ENCODE measurements at places on chromosomes 11 and 22.

- DNase-seq, result no peak
Measured at GRCh38 chr11:94131718-94132115, 3.1 kb downstream of the PANX1 start.

DNA sequence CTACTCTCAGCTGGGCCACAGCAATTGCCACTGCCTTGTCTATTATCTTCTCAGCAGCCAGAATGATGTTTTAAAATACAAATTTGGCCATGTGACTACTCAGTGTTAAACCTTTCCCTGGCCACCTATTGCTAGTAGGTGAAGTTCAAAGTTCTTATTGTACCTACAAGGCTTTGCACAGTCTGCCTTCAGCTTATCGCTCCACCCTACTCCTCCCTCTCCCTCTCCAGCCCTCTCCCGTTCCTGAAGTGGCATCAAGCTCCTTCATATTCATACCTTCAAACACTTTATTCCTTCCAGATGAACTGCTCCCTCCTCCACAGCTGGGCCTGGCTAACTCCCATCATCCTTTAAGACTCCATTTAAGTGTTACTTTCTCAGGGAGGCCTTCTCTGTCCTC lies 37.3 kb downstream of the OR10A6 start:
- no peak for DNase-seq

- DNase-seq, result no peak
Measured at GRCh38 chr22:50326956-50327710, at the start of gene DENND6B. DENND6B (minus strand) TSS chr22:50327012; CDS start chr22:50326988, 24 bp downstream.

DNA sequence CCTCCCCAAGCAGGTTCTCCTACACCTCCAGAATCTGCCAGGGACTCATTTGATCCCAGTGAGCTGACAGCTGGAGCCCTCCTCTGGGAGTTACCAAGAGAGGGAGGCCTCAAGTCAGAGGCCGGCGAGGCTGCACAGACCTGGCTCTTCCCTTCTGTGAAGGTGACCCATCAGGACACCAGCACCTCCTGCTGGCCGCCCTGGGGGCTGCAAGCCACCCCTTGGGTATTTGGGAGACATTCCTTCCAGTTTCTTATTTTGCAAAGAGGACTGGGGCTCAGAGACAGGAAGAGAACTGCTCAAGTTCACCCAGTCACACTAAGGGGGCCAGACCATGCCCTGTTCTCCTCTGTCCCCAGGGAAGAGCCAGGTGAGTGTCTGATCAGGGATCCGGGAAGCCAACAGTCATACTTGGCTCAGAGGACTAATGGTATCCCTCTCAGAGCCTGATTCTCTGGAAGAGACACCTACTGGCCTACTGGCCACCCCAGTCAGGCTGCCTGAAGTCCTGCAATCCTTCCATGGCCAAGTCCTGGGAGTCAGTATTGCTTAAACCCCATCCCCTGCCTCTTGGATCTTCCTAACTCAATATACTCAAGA lies 40.5 kb upstream of the RIC3 start:
- no peak for DNase-seq

DNA sequence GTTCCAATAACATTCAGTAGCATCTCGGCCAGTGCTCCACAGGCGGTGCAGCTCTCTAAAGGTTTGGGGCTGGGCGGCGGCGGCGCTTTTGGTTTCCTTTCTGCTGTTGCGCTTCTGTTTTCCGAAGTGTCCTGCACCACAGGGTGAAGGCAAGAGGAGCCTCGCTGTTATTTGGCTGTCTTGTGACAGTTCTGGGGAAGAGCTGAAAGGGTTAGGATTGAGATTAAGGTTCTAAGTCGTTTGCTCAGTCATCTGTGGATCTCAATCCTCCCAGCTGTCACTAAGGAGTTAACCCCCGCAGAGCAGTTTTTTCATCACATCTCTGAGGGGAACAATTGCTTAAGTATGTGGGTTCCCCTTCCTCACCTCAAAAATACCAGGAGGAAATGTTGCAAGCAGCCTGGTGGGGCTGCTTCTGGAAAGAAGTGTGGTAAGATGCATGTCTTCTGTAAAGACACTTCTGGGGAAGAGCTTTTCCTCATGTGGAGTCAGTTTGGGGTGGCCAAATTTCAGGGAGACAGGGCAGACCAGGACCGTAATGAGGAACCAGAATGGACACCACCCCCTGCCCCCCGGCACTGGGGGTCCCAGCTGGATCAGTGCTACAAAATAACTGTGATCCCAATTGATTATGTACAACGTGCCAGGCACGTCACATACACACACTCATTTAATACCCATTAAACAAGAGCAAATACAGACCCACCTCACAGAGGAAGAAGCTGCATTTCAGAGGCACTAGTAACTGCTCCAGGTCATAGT lies 14.2 kb downstream of the TMEM121B start:
- DNase-seq, result no peak

DNA sequence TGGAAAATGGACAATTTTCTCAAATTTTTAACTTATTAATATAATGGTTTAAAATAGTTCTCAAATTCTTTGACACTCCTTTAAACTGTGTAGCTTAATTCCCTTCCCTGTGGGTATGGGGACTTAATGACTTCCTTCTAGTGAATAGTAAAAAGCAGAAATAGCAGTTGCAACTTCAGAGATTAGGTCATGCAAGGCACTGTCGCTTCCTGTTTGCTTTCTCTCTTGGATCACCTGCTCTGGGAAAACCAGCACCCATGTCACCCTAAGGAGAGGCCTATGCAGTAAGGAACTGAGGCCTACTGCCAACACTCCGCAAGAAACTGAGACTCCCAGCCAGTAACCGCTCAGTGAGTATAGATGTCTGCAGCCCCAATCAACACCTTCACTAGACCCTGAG lies 5.5 kb upstream of the PANX3 start:
- DNase-seq, result no peak

DNA sequence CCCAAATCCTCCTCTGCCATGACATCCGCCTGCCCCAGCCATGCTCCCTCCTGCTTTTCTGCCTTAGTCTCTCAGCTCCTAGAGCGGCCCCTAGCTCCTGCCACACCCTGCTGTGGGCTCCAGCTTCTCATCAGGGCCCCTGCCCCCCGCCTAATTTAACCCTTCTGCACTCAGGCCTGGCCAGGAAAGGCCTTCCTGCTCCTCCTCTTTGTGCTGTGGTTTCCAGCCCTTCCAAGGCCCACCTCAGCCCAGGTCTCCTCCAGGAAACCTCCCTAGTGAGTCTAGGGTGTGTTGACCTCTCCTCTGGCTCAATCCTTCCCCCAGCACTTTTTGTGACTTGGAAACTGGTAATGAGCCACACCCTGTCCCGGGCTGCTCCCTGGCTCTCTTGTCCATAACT lies 11.3 kb downstream of the PTPN5 start:
- DNase-seq, result no peak

DNA sequence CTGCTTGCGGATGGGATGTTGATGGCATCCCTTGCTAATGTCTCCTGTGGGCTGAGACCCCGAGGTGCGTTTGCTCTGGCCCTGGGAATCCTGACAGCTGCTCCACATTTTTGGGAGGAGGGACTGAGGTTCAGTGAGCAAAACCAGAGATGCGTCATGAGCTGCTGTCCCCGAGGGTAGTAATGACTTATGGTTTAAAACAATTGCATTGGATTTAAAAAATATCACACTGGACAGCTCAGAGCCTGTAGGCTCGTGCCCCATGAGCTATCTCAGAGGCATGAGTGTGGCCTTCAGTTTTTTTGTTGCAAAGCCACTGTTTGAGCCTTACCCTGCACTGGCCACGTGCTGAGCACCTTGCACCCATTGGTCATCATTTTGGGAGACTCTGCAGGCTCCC lies 20.9 kb upstream of the PARVG start:
- DNase-seq, result no peak

DNA sequence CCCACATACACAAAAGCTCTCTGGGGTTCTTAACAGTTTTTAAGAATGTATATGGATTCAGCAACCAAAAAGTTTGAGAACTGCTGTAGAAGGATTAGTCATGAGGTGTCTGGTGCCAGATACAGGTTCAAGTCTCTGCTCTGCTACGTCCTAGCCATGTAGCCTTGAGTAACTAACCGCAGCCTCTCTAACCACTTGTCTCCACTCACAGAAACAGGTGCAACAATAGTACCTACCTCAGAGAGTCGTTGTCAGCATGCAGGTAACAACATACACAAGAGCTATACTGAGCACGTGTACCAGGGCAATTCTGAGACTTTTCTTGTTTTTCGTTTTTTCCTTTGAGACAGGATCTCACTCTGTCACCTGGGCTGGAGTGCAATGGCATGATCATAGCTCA lies 26.9 kb downstream of the CBX7 start:
- no peak for DNase-seq

- DNase-seq, result no peak
Measured at GRCh38 chr11:119885067-119885466, 156.1 kb upstream of the NECTIN1 start.

GRCh38 chr22:50034126-50035081 lies 21.8 kb upstream of the IL17REL start:
- no peak for DNase-seq

GRCh38 chr11:57458410-57459163 lies 1.7 kb upstream of the RTN4RL2 start:
- DNase-seq, result no peak

DNA sequence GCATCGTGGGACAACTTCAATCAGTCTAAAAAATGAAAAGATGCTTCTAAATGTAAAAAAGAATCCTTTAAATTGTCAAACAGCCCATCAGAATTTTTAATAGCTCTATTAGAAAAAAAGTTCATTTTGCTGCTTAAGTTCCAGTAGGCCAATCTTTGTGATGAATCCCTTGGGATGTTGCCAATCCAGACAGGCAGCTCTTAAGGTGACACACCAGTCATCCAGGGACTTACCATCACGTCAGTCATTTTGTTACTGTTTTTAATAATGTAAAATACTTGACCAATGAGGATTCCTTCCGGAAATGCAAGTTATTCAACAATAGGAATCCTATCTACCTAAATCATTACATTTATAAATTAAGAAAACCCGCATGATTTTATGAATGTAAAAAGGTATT lies 47.8 kb upstream of the TMEM45B start:
- no peak for DNase-seq

DNA sequence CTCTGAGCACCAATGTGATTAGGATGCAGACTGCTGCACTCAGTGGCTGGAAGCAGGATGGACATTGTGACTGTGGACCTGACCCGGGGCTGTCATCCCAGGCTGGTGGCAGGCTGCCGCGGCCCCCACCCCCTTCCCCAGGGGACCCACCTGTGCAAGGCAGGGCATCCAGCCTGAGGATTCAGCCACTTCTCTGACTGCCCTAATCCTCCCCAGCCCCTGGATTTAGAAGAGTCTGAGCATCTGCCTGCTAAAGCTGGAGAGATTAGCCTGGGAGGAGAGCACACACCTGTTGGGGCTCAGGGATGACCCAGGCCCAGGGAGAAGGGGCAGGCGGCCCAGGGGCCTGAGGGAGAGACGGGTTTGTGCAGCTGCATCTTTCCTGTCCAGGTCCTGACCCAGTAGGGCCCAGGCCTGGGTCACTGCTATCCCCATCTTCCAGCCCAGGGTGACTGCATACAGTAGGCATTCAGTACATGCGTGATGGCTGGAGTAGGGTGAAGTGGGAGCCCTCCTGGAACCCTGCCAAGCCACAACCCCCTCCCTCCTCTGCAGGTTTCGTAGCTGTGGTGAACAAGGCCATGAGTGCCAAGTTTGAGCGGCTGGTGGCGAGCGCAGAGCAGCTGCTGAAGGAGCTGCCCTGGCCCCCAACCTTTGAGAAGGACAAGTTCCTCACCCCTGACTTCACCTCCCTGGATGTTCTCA lies 12.1 kb downstream of the DPP3 start:
- no peak for DNase-seq

- DNase-seq, result peak; percentile 50
Measured at GRCh38 chr11:34614344-34615104, 6.4 kb upstream of the EHF start.

- DNase-seq, result no peak
Measured at GRCh38 chr11:17951685-17952388, 61.0 kb downstream of the SERGEF start.

- no peak for DNase-seq
Measured at GRCh38 chr11:65338676-65339075, 5.0 kb downstream of the DPF2 start.

- DNase-seq, result no peak
Measured at GRCh38 chr11:116162886-116163230, 609.9 kb downstream of the BUD13 start.

DNA sequence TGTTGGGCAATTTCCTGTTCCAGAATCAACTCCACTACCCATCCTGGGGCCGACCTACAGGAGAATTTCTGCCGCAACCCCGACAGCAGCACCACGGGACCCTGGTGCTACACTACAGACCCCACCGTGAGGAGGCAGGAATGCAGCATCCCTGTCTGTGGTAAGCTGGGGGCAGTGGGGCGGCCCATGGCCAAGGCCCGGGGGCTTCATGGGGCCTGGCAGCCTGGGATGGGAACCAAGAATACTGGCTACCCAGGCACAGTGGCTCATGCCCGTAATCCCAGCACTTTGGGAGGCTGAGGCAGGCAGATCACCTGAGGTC lies 4.3 kb downstream of the F2 start:
- no peak for DNase-seq

GRCh38 chr11:122816761-122817520 lies 21.4 kb upstream of the CRTAM start:
- no peak for DNase-seq

GRCh38 chr22:27873472-27873871 lies 45.6 kb downstream of the PITPNB start:
- no peak for DNase-seq

- no peak for DNase-seq
Measured at GRCh38 chr11:74106124-74106523, 64.7 kb downstream of the C2CD3 start.

GRCh38 chr11:12666915-12667314 lies 7.3 kb upstream of the TEAD1 start:
- DNase-seq, result no peak

GRCh38 chr11:12897867-12898266 lies 111.2 kb upstream of the RASSF10 start:
- DNase-seq, result no peak

GRCh38 chr11:2186669-2187279 lies 15.2 kb upstream of the TH start:
- no peak for DNase-seq

- DNase-seq, result no peak
Measured at GRCh38 chr22:21902296-21903087, 35.0 kb upstream of the MAPK1 start.

GRCh38 chr22:28798810-28799605 lies 1.4 kb downstream of the XBP1 start:
- peak; percentile 95 for DNase-seq

DNA sequence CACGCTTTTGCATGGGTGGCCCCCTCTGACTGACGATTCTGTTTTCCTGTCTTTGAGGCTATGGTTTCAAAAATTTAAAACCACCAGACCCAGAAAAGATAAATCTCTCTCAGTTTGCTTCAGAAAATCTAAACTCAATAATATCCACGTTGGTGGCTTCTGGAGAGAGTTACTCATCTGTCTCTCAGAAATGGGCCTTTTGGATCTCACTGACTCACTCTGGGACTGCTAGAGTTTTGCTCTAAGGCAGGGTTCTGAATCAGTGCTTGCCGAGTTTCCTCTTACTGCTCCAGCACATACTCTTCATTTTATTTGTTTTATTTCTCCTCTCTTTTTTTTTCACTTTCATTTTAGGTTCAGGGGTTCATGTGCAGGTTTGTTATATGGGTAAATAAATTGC lies 305.7 kb downstream of the BLID start:
- peak; percentile 57 for DNase-seq
